ELR (cell line): ENCODE measurements at places on chromosomes 2 and 18.

DNA sequence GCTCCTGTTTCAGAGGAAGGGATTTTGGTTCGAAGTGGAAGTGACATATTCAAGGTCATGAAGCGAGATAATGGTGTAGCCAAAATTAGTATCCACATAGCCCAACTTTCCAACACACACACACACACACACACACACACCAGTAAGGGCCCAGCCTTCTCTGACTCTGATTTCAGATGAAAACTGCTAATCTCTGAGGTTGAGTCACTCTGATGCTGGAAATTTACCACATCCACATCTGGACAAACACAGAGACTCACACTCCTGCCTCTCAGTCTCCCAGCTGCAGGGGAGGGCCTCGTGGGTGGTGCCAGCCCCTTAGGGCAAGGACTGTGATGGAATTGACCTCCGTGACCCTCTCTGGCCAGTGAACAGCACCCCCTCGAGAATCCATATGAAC, 29.0 kb upstream of the SLC35F6 start:
- peak; percentile 81 for DNase-seq

GRCh38 chr2:85470850-85471800, 52.6 kb downstream of the SH2D6 start:
- DNase-seq, result peak; percentile 57

DNA sequence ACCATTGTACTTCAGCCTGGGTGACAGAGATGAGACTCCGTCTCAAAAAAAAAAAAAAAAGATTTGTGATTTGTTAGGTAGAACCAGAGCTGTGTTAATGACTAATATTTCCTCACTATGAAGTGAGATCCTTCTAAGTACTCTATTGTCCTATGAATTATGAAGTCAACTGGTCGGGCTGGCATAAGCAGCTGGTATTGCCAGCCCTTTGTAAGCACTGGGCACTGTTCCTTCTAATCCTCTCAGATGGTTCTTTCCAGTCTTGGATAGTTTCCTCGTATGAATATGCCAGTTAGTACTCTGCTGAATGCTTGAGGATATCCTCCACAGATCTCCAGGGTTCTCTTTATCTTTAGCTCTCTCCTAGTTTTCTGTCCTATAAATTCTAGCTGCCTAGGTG, 223.1 kb upstream of the SP5 start:
- DNase-seq, result no peak

DNA sequence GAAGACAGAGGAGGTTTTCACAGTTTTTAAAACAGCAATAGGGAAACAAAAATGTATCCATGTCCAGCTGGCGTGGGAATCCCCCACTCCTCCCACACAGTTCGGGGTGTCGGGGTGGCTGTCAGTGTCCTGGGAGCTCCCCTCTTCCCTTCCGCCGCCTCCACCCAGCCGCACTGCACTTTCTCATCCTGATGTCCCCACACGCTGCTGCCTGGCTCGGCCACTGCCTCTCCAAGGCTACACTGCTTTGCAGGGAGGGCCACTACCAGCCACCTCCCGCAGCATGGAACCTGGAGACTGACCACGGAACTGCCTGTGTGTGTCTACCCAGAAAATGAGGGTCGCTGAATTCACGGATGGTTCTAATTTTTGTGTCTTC, 138.7 kb upstream of the CTDP1 start:
- DNase-seq, result no peak

- no peak for DNase-seq
Observed at GRCh38 chr2:222302178-222303018, 3.6 kb upstream of the PAX3 start.

GRCh38 chr2:38692636-38693318, 26.9 kb downstream of the GALM start:
- no peak for DNase-seq

DNA sequence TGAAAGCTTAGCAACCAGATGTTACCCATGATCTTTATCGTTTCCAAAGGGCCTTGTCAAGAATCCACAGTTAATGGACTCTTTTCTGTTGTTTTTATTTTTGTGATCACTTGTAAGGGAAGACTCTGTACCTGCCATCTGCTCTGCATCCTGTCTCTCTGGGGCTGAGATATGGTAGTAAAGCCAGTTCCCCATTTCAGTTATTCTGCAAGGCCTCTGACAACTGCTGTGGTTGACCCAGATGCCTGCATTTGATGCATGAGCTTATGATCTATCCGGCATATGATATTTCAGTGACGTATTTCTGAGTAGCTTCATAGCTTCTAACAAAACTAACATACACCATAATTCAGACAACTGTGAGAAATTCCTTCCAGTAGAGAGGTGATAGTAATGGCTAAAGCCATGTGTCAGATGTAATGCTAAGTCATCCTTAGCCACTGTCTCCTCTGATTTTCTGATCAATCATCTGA, 105.1 kb downstream of the TPO start:
- DNase-seq, result no peak

GRCh38 chr2:1599301-1600085, 144.8 kb downstream of the PXDN start:
- DNase-seq, result no peak

GRCh38 chr18:68948622-68949021, 150.7 kb downstream of the CCDC102B start:
- DNase-seq, result no peak

DNA sequence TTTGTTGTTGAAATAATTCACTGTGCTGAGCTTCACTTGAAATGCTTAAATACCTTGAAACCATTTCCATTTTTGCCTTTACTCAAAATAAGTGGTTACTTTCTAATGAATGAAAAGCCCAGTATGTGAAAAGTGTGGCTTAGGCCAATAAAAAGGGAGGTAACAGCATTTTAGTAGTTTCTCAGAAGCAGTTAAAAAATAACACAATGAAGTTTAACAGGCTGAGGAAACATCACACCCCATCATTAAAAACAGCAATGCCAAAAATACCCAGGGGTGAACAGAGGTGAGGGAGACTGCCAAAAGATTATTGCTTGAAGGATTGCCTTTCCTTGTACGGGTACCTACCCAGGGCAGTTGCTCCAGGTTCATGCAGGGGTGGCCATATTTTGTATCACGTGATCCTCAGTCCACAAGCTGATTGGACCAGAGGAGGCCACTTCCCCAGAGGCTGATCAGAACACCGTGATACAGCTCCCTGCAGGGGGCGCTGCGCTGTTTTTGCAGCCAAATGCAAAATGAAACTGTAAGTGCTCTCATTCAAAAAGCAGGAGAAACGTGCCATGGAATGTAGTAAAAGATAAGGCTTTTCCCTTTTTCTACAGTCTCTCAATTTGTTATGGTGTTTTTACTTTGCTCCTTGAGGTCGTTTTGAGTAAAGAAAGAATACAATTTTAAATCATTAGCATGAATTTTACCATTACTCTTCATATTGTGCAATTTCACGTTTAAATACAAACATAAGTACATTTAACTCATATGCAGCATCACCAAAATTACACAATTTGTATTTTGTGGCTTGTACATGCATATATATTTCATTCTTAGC, 70.2 kb upstream of the SH3BP4 start:
- DNase-seq, result peak; percentile 94

GRCh38 chr2:71702971-71703898, 249.9 kb downstream of the DYSF start:
- DNase-seq, result no peak

DNA sequence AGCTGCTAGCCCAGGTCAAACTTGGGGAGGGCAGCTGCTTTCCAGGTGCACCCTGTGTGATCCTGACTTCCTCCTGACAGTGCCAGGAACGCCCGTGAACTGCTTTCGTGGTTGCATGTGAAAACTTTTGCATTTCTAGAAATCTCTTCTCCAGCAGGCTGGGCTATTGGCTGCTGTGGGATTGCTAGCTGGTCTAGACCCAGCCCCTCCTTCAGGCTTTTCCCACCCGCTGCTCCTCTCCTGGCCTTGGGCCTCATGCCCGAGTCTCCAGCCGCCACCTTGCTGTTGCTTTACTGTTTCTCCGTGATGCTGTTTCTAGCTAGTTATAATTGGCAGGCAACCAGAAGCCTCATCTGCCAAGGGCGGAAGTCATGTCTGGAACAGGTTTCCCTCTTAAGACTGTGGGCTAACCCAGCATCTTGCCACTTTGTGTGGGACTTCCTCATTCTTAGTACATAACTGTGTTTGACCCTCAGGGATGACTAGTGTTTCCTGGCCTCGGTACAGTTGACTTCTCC, 27.0 kb upstream of the MGAT4A start:
- DNase-seq, result peak; percentile 92

DNA sequence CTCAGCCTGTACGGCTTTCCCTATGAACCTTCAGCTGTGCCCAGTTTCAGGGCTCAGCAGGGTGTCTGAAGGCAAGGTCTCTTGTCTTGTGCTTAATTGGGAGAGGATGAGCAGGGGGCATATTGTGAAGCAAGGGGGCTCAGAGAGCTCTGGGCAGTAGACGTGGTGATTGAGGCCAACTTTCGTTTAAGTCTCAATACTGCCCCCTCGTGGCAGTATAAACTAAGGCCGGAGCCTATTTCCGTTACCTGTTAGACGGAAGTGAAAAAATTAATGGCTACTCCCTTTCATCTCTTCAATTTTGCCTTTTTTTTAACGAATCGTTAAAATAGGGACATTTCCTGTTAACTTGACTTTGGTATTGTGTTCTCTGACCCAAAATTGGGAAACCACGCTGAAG, 193.4 kb downstream of the TDRD15 start:
- peak; percentile 18 for DNase-seq

DNA sequence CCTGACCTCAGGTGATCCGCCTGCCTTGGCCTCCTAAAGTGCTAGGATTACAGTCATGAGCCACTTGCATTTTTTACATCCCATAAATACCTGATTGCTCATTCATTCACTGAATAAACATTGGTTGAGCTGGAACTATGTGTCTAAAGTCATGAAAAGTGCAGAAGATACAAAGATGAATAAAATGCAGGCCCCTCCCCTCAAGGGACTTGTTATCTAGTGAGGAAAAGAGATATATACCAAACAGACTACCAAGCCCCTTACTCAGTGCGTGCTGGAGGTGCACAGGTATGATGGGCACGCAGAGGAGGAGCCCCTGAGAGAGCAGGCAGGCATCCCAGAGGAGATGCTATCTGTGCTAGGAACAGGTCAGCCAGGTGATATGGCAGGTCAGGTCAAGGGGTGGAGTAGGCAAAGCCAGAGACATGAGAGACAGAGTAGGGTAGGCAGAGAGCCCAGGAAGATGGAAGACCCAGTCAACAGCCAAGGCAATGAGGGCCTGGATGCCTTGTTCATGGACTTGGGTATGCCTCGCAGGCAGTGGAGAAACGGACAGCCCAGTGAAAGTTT, 7.7 kb downstream of the FHL2 start:
- DNase-seq, result peak; percentile 84

GRCh38 chr2:26495705-26496297, 17.9 kb upstream of the OTOF start:
- DNase-seq, result no peak

DNA sequence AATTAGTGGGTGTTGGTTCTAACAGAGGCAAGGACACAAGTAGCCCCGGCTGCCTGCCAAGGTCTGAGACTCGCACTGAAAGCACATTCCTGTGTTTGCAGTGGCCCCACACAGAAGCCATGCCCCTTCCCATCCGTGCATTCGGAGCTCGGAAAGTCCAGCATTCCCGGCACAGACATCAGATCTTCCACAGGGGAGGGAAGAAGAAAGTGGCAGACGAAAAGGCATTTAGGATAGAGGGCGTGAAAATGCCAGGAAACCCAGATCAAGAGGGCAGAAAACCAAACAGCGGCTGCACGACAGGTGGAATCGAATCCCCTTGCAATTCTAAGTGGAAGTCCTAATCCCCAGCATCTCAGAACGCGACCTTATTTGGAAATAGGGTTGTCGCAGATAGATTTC, 105.5 kb upstream of the ASB18 start:
- no peak for DNase-seq
